ENCODE measurements at places on chromosomes 5 and 9. TPM values are rescaled to one million over a fixed set of nuclear protein-coding genes. Genes with fewer than 3 reads are reported as not detected.

TMEM215 gene
- total RNA-seq: not detected

N4BP3 gene
- total RNA-seq: 6.1 TPM

ACTBL2 gene
- total RNA-seq: 0.04 TPM

GMCL2 gene
- not detected for total RNA-seq

LURAP1L gene
- 3.3 TPM for total RNA-seq

ORM2 gene
- not detected for total RNA-seq

HAVCR1 gene
- total RNA-seq: not detected

DAP gene
- total RNA-seq: 24.2 TPM

SLC4A9 gene
- total RNA-seq: not detected

DOK3 gene
- total RNA-seq: 0.55 TPM

TLX3 gene
- not detected for total RNA-seq

ENTPD8 gene
- not detected for total RNA-seq

NFIB gene
- 21.3 TPM for total RNA-seq

WDR31 gene
- 0.27 TPM for total RNA-seq

FOXD4 gene
- 0.65 TPM for total RNA-seq

NUTM2G gene
- total RNA-seq: not detected

OTP gene
- total RNA-seq: not detected

JAKMIP2 gene
- 0.19 TPM for total RNA-seq

SLC25A48 gene
- not detected for total RNA-seq

PCDHGC5 gene
- total RNA-seq: 1.2 TPM

ISOC1 gene
- total RNA-seq: 34.4 TPM

GBGT1 gene
- 2.7 TPM for total RNA-seq

CNTNAP3B gene
- total RNA-seq: 1.4 TPM

ZBTB5 gene
- total RNA-seq: 8.5 TPM

SPATA31D4 gene
- not detected for total RNA-seq

FREM1 gene
- total RNA-seq: not detected

TEK gene
- 0.23 TPM for total RNA-seq

FOXD4L3 gene
- total RNA-seq: not detected

CCDC69 gene
- 1.3 TPM for total RNA-seq

GGTA1 gene
- not detected for total RNA-seq

DIPK1B gene
- total RNA-seq: 0.08 TPM

PPIC gene
- total RNA-seq: 28.3 TPM

SOHLH1 gene
- total RNA-seq: not detected

SLC36A3 gene
- total RNA-seq: not detected

PCDHA4 gene
- not detected for total RNA-seq

AFAP1L1 gene
- 10.5 TPM for total RNA-seq

ZNF483 gene
- total RNA-seq: 2.2 TPM

GNG10 gene
- total RNA-seq: 70.4 TPM

PALM2AKAP2 gene
- total RNA-seq: 3.3 TPM

SLCO6A1 gene
- total RNA-seq: not detected

PDLIM4 gene
- total RNA-seq: 74.6 TPM

GFI1B gene
- not detected for total RNA-seq

FGF10 gene
- total RNA-seq: not detected

PHF24 gene
- total RNA-seq: 0.27 TPM

DBH gene
- total RNA-seq: not detected

MINAR2 gene
- not detected for total RNA-seq

C9 gene
- 0.08 TPM for total RNA-seq

MVB12B gene
- 1.6 TPM for total RNA-seq

SLC25A2 gene
- total RNA-seq: not detected

SPINK1 gene
- not detected for total RNA-seq

KCNV2 gene
- not detected for total RNA-seq

ITK gene
- total RNA-seq: not detected

AMACR gene
- 14.5 TPM for total RNA-seq

TMEM141 gene
- 240 TPM for total RNA-seq

AHRR gene
- 0.94 TPM for total RNA-seq

LRRC26 gene
- not detected for total RNA-seq

SPARC gene
- 214 TPM for total RNA-seq
